Effector CD4-positive, alpha-beta T cell (primary cell): ENCODE measurements at places on chromosomes 3 and 15.

DNA sequence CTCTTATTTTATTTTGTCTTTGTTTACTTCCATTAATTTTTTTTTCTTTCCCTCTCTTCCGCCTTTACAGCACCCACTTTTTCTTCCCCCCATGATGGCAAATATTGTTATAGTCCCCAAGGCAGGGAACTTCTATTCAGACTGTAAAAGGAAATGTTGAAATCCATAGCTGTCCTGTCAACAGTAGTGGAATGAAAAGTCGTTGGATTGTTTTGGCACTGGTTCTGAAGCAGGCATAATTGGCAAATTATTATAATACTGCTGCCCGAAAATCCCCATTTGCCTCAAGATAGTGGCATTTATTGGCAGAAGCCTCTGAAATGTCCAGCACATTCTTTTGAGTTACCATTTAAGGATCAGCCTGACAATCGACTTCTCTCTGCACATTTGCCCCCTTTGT, 150.6 kb downstream of the TPRG1 start:
- DNase-seq = no peak

GRCh38 chr3:50112462-50112861, 23.7 kb downstream of the RBM5 start:
- no peak for DNase-seq

DNA sequence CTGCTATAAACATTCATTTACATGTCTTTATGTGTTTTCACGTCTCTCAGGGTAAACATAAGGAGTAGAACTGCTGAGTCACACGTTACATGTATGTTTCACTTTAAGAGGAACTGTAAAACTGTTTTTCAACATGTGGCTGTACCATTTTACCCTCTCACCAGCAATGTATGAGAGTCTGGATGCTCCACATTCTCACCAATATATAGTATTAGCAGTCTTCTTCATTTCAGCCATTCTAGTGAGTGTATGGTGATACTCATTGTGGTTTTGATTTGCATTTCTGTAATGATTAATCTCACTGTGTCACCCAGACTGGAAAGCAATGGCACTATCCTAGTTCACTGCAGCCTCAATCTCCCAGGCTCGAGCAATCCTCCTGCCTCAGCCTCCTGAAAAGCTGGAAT, 37.1 kb downstream of the PHC3 start:
- DNase-seq = no peak

DNA sequence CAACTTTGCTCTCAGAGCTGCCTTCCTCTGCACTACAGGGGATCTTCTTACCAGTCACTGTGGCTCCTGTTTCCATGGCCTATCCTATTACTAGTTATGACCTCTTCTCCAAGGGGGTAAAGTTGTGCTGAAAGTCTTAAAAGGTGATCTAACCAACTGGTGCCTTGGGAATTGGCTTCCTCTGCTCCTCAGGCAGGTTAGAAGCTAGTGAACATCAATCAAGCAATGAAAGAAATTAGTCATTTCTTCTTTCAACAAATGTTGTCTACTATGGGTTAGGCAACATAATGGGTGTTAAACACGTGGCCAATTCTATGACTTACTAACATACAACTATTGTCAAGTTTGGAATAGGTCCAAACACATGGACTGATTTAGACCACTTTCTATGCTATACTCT, 571.4 kb upstream of the NAALADL2 start:
- DNase-seq = no peak

- DNase-seq = no peak
These were observed 1.5 kb upstream of the RPLP1 start for GRCh38 chr15:69450968-69451695.

GRCh38 chr3:127776347-127776746, 46.0 kb downstream of the MGLL start:
- DNase-seq = no peak

GRCh38 chr15:94792196-94792595, 560.8 kb downstream of the MCTP2 start:
- no peak for DNase-seq

DNA sequence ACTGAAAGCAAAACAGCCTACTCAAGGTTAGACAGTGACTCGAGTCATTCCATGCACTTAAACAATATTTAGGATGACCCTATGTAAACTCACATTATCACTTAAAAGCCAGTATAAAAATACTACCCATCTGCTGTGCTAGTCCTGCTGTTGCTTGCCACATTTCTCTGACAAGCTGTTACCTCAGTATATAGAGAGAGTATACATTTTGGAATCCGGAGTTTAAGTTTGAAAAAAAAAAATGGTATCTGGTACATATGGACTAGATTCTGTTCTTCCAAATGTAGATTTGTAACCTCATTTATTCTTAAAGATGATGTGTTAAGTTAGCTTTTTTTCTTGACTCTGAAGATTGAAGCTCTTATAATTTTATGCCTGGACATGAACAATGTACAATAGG, 503.8 kb upstream of the TPRG1 start:
- DNase-seq = no peak

DNA sequence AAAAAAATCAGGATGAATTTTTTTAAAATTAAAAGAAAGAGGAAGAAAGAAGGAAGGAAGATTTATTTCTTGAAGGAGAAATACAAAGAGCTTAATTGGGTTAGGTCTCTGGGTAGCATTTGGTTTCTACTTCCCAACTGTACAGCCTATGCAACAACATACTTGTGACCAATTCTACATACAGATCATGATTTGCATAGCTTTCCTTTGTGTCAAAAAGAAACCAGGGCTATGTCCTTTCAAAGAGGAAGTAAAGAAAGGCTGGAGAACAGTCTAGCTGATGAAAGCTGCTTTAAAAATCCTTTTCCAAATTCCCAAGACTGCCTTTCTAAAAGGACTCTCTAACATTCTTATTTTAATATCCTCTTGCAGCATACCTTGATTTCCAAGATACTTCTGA, 6.1 kb upstream of the HGD start:
- no peak for DNase-seq

- no peak for DNase-seq
These were observed 21.0 kb upstream of the ATG7 start for GRCh38 chr3:11250902-11251806.

GRCh38 chr15:60091157-60091556, 87.0 kb downstream of the FOXB1 start:
- no peak for DNase-seq

GRCh38 chr3:36741285-36741684, 23.1 kb downstream of the DCLK3 start:
- no peak for DNase-seq

DNA sequence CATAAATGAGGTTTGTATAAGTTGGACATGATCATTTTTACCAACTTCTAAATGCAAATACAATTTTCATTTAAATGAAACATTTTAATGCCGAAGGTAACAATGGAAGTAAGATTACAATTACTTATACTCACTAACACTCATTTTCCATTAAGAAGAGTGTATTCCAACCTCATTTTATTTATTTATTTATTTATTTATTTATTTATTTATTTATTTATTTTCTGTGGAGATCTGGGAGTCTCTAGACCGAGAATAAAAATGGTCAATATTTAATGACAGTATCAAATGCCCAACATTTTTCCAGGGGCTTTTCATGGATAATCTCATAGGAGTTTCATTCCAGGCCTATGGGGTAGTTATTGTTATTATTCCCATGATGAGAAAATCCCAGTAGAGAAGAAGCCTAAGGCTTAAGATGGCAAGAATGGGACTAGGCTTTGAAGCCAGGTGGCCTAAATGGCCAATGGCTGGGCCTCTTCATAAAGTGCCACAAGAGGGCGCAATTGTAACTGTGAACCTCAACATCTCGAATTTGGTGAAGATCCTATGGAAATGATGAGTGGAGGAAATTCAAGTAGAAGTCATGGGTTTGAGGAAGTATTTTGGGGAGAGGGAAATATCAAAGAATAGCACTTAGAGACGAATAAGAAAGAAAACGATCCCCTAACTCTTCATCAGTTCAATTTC, 21.3 kb downstream of the VGLL3 start:
- DNase-seq = no peak

- DNase-seq = no peak
These were observed 385.8 kb downstream of the C3orf38 start for GRCh38 chr3:88535563-88535962.

- DNase-seq = no peak
These were observed 55.9 kb downstream of the IFT80 start for GRCh38 chr3:160343132-160343531.

DNA sequence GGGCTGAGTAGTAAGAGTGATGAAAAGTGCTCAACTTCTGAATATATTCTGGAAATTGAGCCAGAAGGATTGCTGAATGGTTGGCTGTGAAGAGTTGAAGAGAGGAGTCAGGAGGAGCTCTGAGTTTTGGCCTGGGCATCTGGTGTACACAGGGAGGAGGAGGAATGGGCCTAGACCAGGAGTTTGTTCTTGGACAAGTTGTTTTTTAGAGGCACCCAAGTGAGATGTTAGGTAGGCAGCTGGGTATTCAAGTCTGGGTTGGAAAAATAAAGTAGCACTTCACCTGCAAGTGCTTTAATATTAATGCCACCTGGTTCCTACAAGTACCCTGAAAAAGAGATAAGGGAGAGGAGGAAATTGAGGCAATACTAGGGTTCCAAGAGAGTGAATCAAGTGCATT, 14.7 kb downstream of the BSN start:
- DNase-seq = no peak

- DNase-seq = no peak
These were observed 215.9 kb downstream of the GBE1 start for GRCh38 chr3:81545572-81545971.

DNA sequence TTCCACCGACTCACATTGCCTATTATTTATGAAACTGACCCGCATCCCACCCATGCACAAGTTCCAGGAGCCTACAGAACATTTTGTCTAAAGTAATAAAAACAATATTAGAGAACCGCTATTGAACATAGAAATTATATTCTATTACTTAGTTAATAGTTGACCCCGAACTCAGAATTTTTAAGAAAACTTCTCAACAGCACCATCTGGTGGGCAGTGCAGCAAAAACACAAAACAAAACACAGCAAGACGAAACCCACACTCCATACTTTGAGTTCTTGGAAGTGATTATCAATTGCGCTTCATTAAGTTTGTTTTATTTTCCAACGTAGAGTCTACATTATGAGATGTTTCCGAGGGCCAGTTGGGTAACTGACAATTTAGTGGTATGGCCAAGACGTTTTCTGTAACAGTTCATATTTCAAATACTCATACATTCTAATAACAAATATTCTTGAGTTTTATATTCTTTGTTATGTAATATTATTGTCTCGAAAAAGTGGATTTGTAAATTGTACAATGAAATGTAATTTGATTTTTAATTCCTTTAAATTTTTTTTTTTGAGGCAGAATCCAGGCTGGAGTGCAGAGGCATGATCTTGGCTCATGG, 24.0 kb upstream of the C3orf70 start:
- no peak for DNase-seq

DNA sequence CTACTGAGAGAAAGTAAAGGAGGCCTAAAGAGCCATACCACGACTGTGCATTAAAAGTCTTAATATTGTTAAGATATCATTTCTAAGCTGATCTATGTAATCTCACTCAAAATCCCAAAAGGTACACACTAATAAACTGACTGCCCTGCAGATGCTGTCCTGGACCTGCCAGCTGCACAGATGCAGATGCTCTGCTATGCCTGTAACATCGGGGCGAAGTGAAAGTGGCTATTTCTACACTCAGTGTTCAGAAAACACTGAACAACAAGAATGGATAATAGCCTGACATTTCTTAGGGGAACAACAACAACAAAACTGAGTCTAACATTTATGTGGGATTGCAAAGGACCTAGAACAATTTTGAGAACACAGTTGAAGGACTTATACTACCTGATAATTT, 31.9 kb downstream of the RAD18 start:
- no peak for DNase-seq

GRCh38 chr15:56205061-56205876, 38.4 kb downstream of the RFX7 start:
- no peak for DNase-seq

DNA sequence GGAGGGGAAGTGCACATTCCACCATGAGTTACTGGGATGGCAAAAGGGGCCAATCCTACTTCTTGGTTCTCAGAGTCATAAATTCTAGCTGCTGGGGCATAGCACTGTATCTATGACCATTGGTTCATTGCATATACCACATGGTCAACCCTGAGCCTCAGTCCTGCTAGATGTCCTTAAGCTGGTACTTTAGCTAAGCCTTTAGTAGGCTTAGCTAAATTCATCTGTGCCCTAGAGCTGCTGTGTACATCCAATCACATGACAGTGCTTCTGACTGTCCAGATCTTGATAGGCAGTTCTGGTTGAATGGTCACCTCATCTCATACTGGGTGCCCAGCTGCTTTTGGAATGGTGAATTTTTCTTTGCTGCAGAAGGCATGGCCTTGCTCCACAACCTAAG, 8.2 kb downstream of the NDUFB4 start:
- DNase-seq = no peak

DNA sequence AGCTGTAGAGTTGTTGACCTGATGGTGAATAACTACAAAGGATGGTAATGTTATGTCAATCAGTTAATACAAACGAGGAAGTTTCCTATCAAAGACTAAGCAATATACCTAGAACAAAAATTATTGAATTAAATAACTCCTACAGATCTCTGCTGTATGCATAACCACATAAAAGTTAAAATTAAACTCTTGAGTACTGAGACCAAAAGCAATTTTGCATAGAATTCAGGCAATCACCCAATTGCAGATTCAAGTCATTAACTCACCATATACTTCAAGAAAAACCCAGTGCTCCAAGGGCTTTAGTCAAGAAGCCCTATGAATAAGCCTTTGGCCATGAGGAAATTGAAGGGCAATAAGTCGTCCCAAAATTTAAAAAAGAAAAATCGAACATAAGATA, 518.8 kb downstream of the MECOM start:
- no peak for DNase-seq

GRCh38 chr3:127911421-127911931, 3.6 kb upstream of the KBTBD12 start:
- DNase-seq = no peak

DNA sequence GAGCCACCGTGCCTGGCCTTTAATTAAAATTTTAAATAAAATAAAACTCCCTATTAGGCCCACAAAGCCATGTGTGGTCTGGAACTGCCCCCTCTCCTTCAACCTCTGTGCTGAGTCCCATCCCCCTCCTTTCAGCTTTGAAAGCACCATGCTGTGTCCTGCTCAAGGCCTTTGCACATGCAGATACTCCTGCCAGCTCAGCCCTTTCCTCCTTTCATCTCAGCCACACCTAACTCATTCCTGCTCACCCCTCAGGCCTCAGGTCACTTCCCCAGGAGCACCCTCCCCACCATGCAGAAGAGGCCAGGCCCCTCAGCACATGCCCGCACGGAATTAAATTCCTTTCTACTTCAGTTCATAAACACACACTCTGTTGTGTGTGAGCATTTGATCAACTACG, 28.1 kb downstream of the ATRIP start:
- no peak for DNase-seq

DNA sequence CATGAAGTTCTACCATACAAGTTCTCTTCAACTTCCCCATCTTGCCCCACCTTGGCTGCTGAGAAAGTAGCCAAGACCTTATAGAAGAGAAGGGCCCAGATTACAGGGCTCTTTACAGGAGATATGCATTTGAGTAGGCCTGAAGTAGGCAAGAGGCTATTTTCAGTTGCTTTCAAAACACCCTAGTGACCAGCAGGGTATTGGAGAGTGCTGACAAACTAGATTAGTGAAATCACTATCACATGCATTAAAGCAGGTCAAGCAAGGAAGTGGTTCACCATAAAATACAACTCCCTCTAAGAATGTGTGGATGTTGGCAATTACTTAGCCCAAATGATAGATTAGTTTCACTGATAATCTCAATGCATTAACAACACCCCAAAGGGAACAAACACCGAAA, 2.7 kb upstream of the LZTFL1 start:
- DNase-seq = no peak
